Adipocyte (in vitro differentiated cells): ENCODE measurements at places on chromosomes 3 and 15.

DNA sequence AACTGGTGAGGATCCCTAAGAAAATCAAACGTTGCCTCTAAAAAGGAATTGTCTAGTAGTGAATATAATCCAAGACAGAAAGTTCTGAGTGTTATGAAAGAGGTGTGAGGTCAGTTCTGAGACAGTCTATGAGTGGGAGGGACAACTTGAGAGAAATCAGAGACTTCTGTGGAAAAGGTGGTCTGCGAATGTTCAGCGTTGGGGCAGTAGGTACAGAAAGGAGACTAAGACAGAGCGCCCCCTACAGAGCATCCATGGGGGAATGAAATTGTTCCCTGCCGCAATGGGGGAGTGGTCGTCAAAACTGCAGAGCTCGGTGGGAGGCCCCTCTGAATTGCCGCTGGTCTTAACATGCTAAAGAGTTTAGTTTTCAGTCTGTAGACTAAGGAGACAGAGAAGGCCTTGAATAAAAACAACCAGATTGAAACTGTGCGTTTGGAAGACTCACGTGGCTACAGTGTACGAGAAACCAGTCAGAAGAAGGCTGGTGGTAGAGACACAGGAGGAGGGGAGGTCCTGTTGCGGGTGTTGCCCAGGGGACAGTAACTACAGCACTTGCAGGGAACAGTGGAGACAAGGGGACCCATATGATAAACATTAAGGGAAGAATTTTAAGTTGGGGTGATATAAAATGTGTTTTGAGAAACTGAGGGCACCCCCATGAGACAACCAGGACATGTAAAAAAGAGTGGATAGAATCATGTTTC is 6.9 kb downstream of the TNIK start:
- DNase-seq = no peak

- peak; percentile 57 for DNase-seq
Observed at GRCh38 chr15:39181056-39181747, 399.7 kb upstream of the THBS1 start.

DNA sequence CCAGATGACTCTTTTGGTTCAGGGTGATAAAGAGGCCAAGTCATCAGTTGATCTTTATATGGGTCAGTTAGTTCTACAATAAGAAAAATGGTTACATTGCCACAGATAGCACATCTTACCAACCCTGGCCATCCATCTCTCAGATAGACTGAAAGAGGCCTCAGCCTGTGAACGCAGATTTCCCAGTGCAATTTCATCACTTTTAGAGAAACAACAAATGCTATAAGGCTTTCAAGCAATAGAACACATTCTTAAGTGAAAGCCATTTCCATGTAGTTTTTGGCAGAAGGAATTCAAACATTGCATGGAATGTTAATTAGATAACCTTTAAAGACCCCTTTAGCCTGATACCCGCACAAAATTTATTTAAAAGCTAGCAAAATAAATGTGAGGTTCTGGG is 200.6 kb upstream of the ZBTB20 start:
- no peak for DNase-seq

GRCh38 chr3:178487752-178488151 is 48.5 kb upstream of the KCNMB2 start:
- DNase-seq = no peak

GRCh38 chr3:152284906-152285305 is 16.2 kb downstream of the MBNL1 start:
- no peak for DNase-seq

DNA sequence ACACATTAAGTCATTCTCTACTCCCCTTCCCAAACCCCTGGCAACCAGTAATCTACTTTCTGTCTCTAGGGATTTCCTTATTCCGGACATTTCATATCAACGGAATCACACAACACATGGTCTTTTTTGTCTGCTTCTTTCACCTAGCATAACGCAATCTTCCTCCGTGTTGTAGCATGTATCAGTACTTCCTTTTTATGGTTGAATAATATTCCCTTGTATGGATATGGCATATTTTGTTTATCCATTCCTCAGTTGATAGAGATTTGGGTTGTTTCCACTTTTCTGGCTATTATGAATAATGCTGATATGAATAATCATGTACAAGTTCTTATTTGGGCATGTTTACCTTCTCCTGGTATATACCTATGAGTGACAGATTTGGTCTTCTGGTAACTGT is 63.1 kb downstream of the TRANK1 start:
- DNase-seq = no peak

- DNase-seq = peak; percentile 32
Observed at GRCh38 chr3:30847592-30847991, 46.9 kb downstream of the GADL1 start.

DNA sequence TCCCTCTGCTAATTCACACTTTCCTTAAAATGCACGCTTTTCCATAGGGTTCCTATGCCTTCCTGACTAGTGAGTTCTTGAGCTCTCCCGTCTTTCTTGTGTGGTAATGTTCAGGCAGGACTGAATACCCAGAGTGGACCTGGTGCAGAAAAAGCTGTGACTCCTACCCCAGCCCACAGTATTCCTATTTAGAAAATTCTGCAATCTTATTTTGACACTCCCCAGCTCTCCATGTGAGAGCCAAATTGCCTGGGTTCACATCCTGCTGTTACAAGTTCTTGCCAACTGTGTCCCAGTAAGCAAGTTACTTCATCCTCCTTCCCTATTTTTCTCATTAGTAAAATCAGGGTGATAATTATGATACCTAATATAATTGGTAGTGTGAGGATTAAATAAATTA is 290.8 kb upstream of the SLCO3A1 start:
- DNase-seq = no peak

GRCh38 chr3:65339192-65339740 is 651.5 kb upstream of the ADAMTS9 start:
- no peak for DNase-seq

DNA sequence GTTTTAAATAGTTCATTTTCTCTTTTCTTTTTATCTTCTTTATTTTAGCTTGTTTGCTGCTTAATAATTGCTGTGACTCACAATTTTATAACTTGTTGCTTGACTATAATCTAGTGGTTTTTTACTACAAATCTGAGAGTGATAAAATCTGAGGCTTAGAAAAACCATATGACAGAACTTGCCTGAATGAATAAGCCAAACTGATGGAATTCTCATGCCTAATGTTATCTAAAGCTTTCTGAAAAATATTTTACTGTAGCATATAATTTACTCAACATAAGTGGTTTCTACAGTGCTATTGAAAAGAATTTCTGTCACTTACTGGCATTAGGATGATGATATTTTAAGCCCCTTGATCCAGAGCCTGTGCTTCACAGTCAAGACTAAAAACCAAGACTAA is 175.1 kb downstream of the VGLL3 start:
- no peak for DNase-seq

DNA sequence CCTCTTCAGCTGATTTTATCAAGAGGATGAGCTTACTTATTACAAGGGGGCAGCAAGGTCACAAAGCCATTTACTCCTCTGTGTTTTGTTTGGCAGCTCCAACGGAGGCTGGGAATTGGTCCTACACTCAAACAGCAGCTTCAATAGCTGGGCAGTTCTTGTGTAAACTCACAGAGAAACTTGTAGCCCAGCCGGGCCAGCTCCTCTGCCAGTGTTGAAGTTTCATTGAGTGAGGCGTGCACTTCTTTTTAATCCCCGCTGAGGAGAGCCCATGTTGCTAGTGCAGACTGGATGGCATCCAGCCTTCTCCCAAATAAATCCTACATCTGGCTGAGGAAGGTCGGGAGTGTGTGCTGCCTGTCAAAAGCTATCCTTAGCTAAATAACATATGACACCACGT is 59.5 kb downstream of the BFSP2 start:
- peak; percentile 33 for DNase-seq

GRCh38 chr3:186362988-186363387 is 954 bp upstream of the DGKG start:
- DNase-seq = no peak

- no peak for DNase-seq
Observed at GRCh38 chr3:1404270-1404962, 311.6 kb downstream of the CNTN6 start.

DNA sequence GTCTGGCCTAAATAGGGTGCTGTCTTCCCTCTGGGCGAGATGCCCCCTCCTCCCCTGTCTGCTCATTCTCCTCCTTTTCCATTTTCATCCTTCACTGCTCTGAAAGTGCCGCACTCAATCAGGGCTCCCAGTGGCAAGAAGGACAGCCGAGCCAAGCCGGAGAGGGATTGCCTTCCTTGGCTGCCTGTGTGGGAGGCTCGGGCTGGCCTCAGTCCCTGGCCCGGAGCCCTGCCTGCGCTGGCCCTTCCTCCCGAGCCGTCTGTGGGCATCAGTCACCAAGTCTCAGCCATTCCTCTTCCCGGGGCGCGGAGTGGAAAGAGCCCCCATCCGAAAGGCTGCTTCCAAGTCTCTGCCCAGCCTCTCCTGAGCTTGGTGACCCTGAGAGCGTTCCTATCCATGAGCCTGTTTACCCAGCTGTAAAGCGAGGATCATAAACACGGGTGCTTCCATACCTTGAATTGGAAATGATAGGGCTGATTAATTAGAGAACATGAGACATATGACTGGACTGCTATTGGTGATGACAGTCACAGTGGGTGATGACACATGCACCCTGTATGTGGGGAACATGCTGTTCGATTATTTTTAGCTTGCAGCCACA is 59.1 kb upstream of the TLE3 start:
- DNase-seq = peak; percentile 9

GRCh38 chr15:100909565-100909964 is 9.6 kb upstream of the LRRK1 start:
- no peak for DNase-seq

- no peak for DNase-seq
Observed at GRCh38 chr3:79286882-79287281, 480.9 kb downstream of the ROBO1 start.

DNA sequence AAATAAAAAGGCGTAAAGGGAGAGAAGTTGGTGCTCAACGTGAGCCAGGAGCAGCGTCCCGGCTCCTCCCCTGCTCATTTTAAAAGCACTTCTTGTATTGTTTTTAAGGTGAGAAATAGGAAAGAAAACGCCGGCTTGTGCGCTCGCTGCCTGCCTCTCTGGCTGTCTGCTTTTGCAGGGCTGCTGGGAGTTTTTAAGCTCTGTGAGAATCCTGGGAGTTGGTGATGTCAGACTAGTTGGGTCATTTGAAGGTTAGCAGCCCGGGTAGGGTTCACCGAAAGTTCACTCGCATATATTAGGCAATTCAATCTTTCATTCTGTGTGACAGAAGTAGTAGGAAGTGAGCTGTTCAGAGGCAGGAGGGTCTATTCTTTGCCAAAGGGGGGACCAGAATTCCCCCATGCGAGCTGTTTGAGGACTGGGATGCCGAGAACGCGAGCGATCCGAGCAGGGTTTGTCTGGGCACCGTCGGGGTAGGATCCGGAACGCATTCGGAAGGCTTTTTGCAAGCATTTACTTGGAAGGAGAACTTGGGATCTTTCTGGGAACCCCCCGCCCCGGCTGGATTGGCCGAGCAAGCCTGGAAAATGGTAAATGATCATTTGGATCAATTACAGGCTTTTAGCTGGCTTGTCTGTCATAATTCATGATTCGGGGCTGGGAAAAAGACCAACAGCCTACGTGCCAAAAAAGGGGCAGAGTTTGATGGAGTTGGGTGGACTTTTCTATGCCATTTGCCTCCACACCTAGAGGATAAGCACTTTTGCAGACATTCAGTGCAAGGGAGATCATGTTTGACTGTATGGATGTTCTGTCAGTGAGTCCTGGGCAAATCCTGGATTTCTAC is at the start of gene RARB:
Gene RARB, plus strand, starts transcription at position 322 of the 847 bp plus-strand sequence. Its CDS starts 469 bp downstream, at position 791.
- peak; percentile 97 for DNase-seq

GRCh38 chr15:54772663-54773062 is 424.1 kb downstream of the RSL24D1 start:
- no peak for DNase-seq

DNA sequence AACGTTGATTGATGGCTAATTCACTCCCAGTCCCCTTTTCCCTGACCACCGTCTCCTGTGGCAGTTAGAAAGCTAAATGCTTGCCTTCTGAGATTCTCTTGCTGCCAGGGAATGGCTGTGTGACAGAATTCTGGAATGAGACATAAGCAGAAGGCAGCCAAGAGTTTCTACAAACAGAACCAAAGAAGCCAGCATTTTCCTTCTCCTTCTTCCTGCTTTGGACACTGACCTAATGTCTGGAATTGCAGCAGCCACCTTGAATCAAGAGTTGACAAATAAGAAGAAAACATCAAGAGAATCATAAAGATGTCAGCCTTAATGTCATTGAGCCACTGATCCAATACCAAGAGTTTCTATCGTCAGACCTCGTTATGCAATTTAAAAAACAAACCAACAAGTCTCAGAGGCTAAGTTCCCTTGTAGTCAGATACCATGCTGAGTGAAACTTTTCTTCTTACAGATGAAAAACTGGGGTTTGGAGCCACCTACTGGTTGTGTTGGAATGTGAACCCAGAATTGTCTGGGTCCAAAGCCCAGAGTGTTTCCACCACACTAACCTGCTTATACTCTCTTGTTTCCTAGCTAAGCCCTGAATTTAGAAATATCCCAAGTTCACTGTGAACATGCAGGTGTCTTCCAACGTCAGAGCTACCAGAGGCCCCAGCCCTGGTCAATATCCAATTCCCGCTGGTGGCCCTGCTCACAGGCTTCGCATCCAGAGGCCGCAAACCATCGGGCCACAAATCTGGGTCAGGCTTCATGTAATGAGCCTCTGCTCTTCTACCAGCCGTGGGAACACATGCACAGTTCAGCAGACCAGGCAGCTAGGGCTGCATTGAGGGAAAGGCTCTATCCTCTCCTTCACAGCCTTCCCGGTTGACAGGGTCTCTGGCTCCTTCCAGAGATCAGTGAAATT is 42.5 kb downstream of the MCF2L2 start:
- DNase-seq = peak; percentile 91

DNA sequence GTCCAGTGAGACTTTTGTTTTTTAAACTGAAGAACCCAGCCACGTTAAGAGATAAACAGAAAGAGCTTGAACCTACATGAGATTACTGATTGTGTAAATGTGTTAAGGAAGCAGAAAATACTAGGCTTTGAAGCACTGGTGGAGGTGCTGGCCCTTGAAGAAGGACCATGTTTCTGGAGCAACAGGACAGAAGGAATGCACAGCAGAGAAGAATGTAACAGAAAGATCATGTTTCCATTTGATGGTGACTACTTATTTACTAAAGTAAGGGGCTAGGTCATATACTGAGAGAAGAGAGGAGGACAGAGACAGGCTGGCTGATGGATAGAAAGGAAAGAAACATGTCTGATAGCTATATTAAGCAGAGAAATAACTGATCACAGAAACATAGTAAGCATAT is 88.8 kb downstream of the CLASP2 start:
- peak; percentile 31 for DNase-seq

DNA sequence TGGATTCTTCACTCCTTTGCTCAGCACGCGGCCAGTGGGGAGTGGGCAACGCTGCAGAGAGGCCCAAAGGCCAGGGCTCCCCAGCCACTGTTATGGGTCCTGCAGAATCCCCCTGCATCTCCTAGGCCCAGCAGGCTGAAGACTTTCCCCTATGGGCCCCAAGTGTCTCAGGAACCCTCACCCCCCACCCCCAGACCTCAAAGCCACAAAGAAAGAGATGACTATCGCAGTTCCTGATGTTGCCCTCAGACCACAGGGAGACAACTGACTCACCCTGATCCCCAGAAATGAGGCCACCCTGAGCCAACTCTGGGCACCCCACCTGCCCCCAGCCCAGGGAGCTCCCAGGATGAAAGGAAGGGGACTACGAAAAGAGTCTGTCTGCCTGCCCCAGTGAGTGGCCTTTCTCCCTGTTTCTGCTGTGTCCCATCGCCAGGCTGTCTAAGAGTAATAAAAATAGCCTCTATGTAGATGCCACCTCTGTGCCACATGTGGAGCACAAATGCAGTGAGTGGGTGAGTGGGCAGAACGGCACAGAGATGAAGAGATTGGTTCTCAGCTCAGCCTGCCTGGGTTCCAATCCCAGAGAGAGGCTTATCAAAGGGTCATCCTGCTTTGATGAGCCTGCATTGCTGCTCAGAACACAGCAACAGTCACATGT is 283.0 kb downstream of the UACA start:
- DNase-seq = no peak

- DNase-seq = peak; percentile 89
Observed at GRCh38 chr15:51649659-51650521, 27.3 kb upstream of the DMXL2 start.
